K562 (cell line): ENCODE measurements at places on chromosomes 12 and 14. TPM values are rescaled to one million over a fixed set of nuclear protein-coding genes. Genes with fewer than 3 reads are reported as not detected.

PAH gene
- total RNA-seq = 0.31 and 0.75 TPM in 2 replicates

ART4 gene
- not detected in 2 replicates for total RNA-seq

COX6A1 gene
- total RNA-seq = 597 and 695 TPM in 2 replicates

SYNDIG1L gene
- not detected in 2 replicates for total RNA-seq

TPPP2 gene
- not detected in 2 replicates for total RNA-seq

LBHD2 gene
- total RNA-seq = not detected in 2 replicates

CLEC9A gene
- total RNA-seq = not detected in 2 replicates

P2RX2 gene
- not detected in 2 replicates for total RNA-seq

ADAM21 gene
- not detected in 2 replicates for total RNA-seq

PRICKLE1 gene
- total RNA-seq = 0.58 and 0.67 TPM in 2 replicates

SELPLG gene
- total RNA-seq = 2.2 and 2.5 TPM in 2 replicates

MEG3 gene
- total RNA-seq = 2.7 and 3.8 TPM in 2 replicates

CALCOCO1 gene
- total RNA-seq = 11.3 and 16.3 TPM in 2 replicates

MIS18BP1 gene
- 19.1 TPM in 2 replicates for total RNA-seq

ITPK1 gene
- 39.2 and 41.1 TPM in 2 replicates for total RNA-seq

KRT75 gene
- not detected in 2 replicates for total RNA-seq

GPRC5A gene
- 0.64 and 0.78 TPM in 2 replicates for total RNA-seq

OVCH1 gene
- total RNA-seq = not detected in 2 replicates
